ENCODE measurements at places on chromosomes 7 and 10.

- DNase-seq = no peak
Observed at GRCh38 chr7:10824154-10824553, 149.5 kb upstream of the PHF14 start.

GRCh38 chr10:26689399-26689798 is 8.1 kb upstream of the PDSS1 start:
- DNase-seq = no peak

DNA sequence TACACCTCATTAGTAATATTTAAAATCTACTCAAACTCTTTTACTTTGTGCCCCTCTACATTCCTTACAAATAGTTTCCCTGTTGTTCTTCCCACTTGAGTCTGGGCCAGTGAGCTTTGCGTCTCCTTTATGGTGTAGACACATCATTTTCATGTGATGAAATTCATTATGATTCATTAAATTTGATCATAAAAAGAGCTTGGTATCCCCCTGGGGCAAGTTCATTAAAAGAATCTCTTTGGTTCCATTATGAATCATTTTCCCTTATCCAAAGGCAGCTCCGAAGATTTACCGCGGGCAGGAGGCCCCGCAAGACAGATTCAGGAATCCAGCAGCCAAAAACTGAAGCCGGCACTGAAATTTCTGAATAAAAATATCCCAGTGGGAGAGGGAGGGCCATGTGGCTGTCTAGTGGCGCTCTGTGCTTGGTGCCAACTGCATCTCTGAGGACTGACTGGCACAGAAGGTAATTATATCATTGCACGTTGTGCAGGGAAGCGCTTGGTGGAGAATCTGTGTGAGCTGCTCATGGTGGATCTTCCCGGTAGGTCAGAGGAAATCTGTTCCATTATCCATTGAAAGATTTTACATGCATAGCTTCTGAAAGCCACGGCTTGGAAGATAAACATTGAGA is 151.4 kb upstream of the PITRM1 start:
- no peak for DNase-seq

- DNase-seq = no peak
Observed at GRCh38 chr7:48147078-48147591, 24.1 kb upstream of the ABCA13 start.

DNA sequence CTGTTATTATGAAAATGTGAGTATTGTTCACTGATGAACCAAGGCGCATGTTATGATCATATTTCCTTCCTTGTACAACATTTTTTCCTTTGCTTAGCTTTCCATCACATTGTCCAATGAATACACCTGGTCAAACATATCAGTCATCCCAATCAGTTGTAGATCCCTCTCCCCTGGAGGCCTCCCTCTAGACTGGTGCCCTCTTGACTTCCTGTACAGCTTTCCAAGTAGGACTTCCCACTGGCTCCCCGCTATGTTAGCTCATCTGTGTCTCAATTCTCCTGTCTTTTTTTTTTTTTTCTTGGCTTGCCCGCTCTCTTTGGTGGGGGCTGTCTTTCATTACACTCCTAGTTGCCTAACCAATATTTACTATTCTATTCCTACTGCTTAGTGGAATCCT is 214.2 kb upstream of the NPY start:
- no peak for DNase-seq

- DNase-seq = no peak
Observed at GRCh38 chr7:96649981-96650380, 59.7 kb downstream of the SEM1 start.

DNA sequence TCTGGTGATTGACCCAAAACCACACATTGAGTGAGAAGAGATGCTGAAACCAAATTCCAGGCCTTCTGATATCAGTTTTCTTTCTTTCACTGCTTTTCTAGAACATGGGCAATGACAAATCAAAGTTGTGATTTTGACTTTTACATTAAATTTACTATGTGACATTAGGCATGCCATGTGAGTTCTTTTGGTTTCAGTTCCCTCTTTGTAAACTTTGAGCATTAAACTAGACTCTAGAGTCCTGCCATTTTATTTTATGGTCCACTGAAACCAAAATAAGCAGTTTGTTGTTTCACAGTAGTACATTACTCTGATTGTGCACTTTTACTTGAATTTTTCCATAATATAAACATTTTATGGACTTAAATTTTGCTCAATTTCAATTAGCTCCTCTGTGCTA is 381.1 kb upstream of the SEMA3D start:
- DNase-seq = no peak

GRCh38 chr10:117409549-117410305 is 34.5 kb upstream of the PDZD8 start:
- no peak for DNase-seq

DNA sequence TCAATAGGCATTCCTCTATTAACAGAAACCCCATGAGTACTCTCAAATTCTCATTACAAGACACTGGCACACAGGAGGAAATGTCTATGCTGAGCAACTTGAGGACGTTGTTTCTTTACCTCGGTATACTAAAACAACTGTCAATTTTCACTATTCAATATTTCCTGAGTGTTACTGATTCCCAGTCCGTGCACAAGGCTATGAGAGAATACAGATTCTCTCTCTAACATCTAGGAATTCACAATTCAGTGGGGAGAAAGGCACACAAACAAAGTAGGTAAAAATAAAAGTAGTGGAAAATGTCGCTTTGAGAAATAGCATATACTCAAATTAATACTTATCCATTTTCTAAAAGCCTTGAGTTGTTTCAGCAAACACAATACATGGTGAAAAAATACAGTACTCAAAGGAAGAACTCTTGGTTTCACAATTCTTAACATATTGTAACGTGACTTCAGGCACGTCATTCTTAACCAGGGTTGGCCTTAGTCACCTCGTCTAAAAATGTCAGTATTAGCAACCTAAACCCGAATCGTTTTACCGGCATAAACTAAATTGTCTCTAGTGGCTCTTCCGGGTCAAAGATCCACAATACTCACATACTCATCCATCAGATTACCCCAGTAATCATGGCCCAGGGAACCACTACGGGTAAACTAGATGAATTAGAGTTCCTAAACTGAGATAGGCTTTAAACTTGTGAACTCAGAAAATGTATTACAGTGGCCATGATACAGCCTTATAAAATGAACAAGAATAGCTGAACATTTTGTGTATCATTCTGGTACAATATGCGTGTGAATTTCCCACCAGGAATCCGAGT is 1.5 kb downstream of the IPMK start:
- no peak for DNase-seq

DNA sequence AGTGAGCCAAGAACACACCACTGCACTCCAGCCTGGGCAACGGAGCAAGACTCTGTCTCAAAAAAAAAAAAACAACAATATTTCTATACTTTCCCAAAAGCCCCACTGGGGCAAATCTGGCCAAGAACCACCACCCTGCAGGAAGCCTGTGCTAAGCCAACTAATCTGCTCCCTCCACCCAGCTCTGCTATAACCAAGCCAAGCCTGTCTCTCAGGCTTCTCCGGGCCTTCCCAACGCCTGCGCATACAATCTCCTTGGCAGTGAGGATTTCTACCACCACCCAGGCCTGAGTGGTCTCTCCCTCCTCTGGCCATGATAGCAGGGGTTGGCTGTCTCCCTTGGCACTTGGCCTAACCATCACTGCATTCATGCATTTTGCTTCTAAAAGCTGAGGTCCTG is 14.2 kb downstream of the DDX56 start:
- no peak for DNase-seq

DNA sequence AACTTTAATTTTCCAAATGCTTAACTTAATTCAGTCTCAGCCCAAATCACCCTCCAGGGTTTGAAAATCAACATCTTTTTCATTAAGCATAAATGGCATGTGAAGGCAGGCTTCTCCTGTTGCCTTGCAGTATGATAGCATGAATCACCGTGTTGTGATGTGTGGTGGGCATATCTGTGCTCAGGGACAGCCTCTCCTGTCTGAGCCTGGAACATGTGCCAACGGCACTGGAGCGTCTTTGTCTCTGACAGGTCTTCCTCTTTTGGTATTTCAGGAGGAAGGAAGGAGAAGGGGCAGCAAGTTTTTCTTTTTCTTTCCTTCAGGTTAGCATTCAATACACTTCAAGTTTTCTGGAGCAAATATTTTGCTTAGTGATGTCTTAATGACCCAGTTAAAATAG is 57.6 kb downstream of the LRGUK start:
- no peak for DNase-seq

GRCh38 chr7:140245611-140246105 is 68.9 kb upstream of the KDM7A start:
- no peak for DNase-seq

DNA sequence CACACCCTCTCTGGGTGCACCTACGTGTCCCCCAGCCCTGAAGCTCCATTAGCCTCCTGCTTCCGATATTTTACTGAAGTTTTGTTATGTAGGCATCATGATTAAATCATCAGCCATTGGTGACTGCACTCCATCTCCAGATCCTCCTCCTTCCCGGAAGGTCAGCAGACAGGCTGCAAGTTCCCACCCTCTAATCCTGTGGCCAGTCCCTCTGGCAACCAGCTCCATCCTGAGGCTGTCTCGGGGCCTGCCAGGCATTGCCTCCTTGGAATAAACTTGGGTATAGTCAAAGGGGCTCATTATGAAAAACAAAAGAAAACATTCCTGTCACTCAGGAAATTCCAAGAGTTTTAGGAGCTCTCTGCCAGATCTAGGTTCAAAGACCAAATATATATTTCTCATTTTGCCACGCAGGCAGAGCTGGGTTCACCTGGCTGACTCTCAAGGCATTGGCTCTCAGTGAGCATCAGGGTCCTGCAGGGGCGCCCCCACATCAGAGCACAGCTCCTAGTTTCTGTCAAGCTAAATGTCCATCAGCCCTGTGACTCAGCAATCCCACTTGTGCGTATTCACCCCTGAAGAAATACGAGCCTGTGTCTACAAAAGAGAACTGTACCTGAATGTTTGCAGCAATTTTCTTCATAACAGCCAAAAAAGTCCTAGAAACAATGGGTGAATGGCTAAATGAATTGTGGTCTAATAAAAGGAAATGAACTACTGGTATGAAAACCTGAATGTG is 27.4 kb upstream of the TMEM72 start:
- no peak for DNase-seq

DNA sequence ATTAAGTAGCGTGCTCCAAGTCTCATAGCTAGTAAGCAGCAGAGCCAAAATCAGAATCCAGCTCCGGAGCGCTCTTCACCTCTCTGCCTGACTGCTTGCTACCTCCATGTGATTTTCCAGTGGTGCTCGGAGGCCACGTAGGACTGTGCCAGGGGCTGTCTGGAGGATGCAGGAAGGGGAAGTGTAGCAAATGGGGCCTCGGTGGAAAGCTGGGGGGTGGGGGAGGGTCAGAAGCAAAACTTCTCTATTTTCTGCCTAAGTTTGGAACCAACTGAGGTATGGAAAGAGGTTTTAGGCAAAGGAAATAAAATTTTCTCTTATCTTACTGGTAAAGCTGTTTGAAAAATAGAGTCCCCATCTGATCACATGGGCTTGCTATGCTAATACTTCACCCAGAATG is 108.7 kb downstream of the TBXAS1 start:
- DNase-seq = no peak

DNA sequence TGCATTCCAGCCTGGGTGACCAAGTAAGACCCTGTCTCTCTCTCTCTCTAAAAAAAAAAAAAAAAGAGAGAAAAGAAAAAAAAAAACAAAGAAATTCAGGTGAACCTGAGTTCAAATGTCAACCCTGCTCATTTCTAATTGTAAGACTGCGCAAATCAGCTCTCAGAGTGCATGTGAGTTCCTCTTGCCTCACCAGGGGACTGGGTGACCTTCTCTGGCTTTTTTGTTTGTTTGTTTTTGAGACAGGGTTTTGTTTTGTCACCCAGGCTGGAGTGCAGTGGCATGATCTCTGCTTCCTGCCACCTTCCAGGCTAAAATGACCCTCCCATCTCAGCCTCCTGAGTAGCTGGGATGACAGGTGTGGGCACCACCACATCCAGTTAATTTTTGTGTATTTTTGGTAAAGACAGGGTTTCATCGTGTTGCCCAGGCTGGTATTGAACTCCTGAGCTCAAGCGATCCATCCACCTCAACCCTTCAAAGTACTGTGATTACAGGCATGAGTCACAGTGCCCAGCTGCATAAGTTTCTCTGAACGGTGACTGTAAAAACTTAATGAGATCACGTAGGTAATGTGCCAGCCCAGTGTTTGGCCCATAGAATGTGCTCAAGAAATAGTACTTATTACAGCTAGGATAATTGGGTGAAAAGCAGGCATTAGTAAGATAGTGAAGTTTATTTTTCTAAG is 45.3 kb upstream of the BAMBI start:
- DNase-seq = no peak

GRCh38 chr7:6299774-6300173 is 27.4 kb upstream of the CYTH3 start:
- no peak for DNase-seq

DNA sequence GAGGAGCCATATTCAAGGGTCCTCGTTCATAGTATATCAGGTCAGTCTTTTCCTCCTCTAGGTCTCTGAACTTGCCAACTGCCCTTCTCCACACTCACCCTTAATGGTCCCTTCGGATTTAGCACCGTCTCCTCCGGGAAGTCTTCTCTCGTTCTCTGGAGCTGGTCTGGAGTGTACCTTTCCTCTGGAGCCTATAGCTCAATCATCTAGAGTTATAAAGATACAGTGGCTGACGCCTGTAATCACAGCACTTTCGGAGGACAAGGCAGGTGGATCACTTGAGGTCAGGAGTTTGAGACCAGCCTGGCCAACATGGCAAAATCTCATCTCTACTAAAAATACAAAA is 4.4 kb upstream of the SCD start:
- no peak for DNase-seq

GRCh38 chr10:93083743-93084539 is 10.2 kb downstream of the CYP26A1 start:
- no peak for DNase-seq

DNA sequence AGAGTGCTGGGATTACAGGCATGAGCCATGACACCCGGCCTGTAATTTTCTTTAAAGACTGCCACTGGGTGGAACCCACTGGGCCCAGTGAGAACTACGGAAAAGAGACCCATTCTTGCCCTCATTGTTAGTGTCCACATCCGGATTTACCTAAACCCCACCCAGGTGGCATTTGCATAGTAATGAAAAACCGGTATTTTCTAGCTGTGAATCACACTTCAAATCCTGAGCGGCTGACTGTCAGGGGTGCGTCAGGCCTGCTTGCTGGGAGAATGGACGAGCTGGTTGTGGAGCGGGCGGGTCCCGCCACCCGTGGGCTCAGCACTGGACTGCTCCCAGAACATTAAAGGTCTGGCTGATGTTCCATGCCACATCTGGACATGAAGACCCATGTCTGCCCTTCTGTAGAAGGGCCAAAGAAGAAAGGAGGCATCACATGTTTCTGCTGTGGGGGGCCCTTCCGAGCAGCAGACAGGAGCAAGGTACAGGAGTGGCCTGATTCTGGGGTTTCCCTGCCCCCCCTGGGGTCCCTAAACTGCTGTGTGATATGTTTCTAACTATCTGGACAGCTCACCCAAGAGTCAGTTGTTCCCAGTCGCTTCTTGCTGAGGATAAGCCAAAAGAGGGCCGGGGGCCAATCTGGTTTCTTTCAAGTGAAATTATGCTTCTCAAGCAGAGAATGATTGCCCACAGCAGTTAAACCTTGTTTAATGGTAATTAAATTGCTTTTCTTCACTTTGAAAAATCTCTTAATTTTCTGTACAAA is 46.4 kb downstream of the KIAA1217 start:
- DNase-seq = no peak

DNA sequence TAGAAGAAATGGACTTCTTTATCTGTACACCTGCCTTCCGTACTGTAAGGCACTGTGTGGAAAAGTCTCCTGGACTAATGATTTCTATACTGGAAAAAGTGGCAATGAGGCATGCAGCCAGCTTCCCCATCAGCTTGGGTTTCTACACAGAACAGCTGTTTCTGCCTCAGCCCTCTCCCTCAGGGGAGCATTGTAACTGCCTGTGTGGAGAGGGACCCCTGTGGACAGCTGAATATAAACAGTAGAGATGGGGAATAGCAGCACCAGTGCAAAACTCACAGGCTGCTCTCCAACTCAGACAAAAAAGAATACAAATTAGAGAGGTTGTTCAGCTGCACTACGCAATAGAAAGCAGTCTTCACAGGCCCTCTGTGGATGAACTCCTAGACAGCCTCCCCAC is 451.3 kb upstream of the MBL2 start:
- no peak for DNase-seq
